ENCODE measurements at places on chromosomes 3 and 15. TPM values are rescaled to one million over a fixed set of nuclear protein-coding genes. Genes with fewer than 3 reads are reported as not detected.

HTR3E gene
- total RNA-seq, result not detected

LRRC49 gene
- total RNA-seq, result 11.6 TPM

LRRK1 gene
- total RNA-seq, result 0.39 TPM

FMN1 gene
- total RNA-seq, result 1.8 TPM

PAQR9 gene
- total RNA-seq, result 0.18 TPM

BDH1 gene
- total RNA-seq, result 13.4 TPM

ARHGAP11A gene
- 5.0 TPM for total RNA-seq

LRTM1 gene
- total RNA-seq, result not detected

CFAP92 gene
- 0.53 TPM for total RNA-seq

PPP2R3A gene
- 31.3 TPM for total RNA-seq

IGSF11 gene
- total RNA-seq, result 2.0 TPM

LRCH3 gene
- 38.9 TPM for total RNA-seq

CD86 gene
- not detected for total RNA-seq

GUCA1C gene
- total RNA-seq, result not detected

GRCh38 chr3:161310649-161311423, 60.5 kb downstream of the SPTSSB start:
- no peak for DNase-seq

GRCh38 chr3:107297597-107297996, 79.6 kb upstream of the CCDC54 start:
- no peak for DNase-seq

GRCh38 chr3:188507244-188507720, 353.3 kb downstream of the LPP start:
- DNase-seq, result peak; percentile 25

DNA sequence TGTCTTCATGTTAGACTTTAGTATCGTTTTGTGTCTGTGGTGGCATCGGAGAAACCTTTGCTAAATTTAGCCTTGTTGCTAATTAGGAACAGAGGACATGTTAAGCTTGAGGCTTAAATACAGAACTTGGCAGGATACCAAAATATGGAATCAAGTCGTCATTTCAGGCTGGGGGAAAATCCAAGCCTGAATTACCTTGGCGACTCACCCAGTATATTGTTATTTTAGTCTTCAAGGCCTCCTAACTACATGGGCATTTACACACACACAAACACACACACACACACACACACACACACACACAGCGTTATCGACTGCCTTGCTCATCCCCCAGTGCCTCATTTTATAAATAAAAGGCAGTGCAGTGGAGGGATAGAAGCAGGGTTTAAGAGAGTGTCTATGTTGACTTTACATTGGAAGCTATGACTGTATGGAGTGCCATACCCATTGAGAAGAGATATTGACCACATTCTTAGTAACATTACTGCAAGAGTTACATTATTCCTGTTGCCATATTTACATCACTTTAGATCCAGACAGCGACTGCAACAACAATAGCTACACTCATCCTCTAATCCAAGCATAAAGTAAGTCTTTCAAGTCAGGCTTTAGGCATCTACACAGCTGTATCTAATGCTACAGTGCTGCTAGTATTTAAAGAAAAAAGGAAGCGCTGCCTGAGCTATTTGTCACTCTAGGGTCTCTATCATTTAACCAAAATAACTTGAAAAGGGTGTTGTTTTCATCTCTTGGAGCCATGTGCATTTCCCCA, 210.8 kb upstream of the SEMA6D start:
- peak; percentile 32 for DNase-seq

DNA sequence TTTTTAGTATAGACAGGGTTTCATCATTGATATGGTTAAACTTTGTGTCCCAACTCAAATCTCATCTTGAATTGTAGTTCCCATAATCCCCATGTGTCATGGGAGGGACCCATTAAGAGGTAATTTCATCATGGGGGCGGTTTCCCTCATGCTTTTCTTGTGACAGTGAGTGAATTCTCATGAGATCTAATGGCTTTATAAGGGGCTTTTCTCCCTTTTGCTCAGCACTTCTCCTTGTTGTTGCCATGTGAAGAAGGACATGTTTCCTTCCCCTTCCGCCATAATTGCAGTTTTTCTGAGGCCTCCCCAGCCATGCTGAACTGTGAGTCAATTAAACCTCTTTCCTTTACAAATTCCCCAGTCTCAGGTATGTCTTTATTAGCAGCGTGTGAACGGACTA, 20.2 kb upstream of the ZNF710 start:
- DNase-seq, result no peak

DNA sequence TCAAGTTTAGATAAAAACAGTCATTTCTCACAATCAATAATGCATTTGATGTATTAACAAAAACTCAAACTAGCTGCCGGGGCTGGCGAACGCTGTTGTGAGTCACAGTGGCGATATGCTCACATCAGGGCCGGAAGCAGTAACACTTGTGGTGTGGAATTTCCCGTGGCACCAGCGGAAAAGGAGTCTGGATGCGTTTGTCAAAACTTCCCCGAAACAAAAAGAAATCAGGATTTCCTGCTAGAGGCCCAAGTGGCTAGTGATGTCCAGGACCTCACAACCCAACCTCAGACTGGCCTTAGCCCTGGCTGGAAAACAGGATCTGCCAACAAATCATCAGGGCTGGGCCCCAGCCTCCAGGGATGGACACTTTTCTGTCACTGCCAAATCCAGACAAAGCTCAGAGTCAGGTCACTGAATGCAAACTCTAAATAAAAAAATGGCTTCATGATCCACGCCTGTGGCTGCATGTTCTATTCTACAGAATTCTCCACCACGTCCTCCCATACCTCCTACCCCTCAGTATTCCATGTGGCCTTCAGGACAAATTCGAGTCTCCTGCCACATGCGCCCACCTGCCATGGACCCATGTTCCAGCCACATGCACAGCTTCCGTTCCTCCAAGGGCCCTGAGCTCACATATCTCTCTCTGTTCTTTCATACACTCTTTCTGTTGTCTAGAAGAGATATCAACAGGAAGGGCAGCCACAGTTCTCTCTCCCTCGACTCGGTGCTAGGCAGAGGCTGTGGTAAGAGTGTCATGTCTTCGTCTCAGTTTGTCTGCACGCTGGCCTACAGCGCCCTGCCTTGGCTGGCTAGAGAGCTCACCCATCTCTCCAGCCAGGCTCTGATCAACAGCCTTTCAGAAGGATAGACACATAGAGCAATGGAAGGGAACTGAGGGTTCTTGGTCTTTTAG, 35.4 kb downstream of the EHD4 start:
- DNase-seq, result peak; percentile 71

DNA sequence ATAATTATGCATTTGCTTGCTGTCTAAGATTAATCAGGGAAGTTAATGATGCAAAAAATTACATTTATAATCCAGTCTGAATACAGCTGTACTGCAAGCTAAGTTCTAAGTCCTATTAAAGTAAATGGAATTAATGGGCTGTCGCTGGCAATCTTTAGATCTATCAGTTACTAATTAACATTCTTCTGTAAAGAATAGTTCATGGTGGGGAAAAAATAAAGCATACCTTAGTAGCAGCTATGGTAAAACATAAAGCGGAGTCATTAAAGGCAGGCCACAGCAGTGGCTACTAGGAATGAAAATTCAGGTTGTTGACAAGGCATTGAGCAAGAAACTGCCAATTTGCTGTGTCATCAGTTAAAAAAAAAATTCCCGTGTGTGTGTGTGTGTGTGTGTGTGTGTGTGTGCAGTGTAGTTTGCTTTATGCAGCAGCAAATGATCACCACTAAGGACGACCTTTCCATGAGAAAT, 129.8 kb downstream of the ZNF385D start:
- peak; percentile 56 for DNase-seq

GRCh38 chr3:194277104-194277785, 73.9 kb downstream of the CPN2 start:
- DNase-seq, result no peak

- DNase-seq, result no peak
These were observed 84.9 kb downstream of the SOX2 start for GRCh38 chr3:181796641-181797040.

- no peak for DNase-seq
These were observed 670.8 kb upstream of the NR2F2 start for GRCh38 chr15:95659656-95660055.

DNA sequence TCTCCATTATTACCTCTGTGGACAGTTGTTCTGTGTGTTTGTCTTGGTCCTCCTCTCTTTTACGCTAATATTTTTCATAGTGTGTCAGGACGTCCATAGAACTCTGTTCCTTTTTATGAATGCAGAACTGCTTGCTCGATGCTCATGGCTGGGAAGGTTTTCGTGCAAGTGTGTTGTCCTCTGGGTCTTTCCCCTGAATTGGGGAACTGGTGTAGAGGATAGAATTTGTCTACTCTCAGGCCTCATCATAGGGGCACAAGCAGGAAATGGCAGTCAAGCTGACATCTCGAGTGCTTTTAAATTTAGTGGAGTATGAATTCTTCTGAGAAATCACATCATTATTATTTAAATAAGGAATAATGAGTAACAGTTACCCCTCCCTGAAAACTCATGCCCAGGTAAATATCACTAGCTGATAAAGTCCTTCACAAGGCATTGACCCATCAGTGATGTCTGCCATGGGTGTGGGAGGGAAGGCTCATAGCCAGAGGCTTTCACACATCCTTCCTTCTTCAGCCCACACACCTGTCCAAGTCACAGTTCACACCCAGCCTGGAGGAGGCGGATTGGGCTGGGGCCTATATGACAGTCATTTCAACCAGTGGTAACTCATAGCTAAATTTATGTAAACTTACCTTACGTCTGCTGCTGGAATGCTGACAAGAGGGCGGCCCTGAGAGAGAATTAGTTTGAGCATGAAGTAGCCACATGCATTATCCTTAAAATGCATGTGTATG, 226.1 kb downstream of the PLCL2 start:
- DNase-seq, result no peak

DNA sequence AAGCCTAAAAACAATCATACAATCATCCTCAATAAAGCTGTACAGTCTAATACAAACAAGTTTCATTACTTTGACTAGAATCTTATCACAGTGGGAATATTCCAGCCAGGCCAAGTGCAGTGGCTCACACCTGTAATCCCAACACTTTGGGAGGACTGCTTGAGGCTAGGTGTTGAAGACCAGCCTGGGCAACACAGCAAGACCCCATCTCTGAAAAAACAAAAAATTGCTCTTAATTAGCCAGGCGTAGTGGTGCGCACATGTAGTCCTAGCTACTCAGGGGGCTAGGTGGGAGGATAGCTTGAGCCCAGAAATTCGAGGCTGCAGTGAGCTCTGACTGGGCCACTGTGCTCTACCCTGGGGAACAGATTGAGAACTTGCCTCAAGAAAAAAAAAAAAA, 3.3 kb downstream of the RPN1 start:
- DNase-seq, result no peak

DNA sequence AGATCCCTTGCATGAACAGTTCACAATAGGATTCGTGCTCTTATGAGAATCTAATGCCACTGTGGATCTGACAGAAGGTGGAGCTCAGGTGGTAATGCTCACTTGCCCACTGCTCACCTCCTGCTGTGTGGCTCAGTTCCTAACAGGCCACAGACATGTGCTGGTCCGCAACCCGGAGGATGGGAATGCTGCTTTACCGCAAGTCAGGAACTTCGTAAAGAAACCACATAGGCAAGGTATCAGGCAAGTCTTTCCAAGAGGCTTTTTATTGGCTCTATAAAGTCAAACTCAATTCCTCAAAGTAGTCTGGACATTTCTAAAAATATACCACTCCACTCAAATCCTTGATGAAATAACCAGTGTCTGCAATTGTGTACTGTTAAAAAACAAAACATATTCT, 56.1 kb downstream of the OSTN start:
- DNase-seq, result no peak

DNA sequence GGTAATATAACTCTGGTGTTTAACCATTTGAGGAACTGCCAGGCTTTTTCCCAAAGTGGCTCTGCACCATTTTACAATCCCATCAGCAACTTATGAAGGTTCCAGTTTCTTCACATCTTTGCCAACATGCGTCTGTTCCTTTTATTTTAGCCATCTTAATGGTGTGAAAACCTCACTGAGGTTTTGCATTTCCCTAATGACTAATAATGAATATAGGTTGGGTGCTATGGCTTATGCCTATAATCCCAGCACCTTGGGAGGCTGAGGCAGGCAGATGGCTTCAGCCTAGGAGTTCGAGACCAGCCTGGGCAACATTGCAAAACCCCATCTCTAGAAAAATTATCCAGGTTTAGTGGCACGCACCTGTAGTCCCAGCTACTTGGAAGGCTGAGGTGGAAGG, 210.6 kb downstream of the TCF12 start:
- DNase-seq, result no peak

DNA sequence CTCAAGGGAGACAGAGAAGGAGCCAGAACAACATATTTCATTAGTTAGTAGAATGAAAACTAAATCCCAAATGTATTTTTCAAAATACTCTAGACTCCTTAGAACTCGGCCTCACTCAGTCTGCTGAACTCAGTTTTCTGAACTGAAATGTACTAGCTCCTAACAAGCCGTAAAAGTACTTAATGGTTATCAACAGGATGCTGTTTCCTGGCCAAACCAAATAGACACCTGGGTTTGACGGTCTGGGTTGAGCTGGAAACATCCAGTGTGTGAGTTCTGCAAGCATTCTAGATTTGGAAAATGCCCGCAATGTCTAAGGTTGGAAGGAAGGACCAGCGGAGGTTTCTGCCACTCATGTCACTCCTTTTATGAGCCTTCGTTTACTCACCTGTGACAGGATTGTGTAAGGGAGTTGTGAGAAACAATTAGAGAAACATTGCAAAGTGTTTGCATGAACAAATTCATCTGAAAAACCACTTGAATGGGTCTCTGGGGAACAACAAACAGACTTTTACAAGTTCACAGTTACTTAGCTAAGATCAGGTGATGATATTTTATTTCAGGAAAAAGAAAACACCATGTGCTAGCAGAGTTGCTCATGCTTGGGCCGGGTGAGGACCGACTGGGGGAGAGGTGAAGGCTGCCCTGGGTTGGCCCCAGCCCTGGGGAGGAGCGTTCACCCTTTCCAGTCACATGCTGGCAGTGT, 151.0 kb downstream of the ALDH1A2 start:
- DNase-seq, result no peak

GRCh38 chr3:28726840-28727239, 378.2 kb upstream of the AZI2 start:
- peak; percentile 68 for DNase-seq

- no peak for DNase-seq
These were observed 202.7 kb downstream of the TNIK start for GRCh38 chr3:171257251-171258203.

GRCh38 chr3:11010426-11011165, 18.0 kb downstream of the SLC6A1 start:
- no peak for DNase-seq

- DNase-seq, result no peak
These were observed 577.0 kb upstream of the KCNMB2 start for GRCh38 chr3:177959188-177959587.

DNA sequence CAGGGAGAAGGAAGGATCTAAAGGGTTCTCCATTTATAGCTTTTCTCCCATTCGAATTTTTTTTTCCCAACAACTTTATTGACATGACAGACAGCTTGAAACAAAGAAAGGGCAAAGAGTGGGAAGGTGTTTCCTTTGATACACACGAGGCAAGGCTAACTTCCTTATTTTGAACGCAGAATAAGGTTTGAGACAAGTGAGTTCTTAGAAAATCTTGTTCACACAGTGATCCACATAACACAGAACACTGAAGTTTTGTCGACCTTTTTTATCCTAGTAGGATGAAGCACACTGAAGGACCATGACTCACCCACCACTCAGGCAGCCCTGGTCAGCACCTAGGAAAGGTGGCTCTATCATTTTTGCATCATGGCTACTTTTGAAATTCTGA, 425.8 kb upstream of the MDFIC2 start:
- no peak for DNase-seq

Measured in cardiac muscle cell (in vitro differentiated cells and primary cell).